ENCODE measurements at places on chromosomes 7 and 10.

GRCh38 chr7:16098058-16098457 lies 323.3 kb downstream of the CRPPA start:
- DNase-seq, result no peak

DNA sequence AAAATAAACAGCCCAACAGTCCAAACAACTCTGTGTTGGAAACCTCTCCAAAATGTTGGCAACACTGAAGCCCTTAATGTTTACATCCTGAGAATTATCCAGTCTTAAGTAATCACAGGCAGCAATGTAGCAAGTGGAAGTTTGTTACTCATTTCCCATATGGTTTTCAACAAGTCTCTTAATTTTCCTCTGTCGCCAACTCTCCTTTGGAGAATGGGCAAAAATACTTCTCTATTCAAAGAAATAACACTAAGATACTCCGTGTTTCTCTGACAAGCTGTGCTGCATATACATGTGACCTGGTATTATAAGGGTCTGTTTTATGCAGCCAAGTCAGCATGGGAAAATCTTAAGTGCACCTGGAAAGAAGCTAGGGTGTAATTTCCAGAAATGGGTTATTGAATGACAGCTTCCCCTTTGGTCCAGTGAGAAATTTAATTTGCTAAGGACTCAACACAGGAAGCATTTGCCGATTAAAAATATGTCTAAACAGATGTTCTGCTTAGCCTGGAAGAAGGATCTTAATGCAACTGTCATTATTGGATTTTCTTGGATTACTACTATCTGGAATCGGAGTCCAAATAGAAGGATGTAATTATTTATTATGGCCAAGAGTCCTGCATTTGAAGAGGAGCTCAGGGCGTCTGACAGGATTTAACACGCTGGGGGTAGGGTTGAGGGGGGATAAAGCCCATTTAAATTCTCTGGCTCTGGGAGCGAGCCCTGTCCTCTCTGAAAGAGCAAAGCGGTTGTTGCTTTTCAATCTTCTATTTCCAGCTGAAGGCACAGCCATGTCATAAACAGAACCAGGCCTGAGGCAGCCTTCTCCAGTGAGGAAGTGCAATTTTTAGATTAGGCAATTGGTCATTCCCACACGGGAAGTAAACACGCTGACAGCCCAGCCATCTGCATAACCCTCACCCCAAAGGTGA lies 73.1 kb downstream of the TLL2 start:
- DNase-seq, result no peak

- no peak for DNase-seq
These were observed 100.7 kb upstream of the AFAP1L2 start for GRCh38 chr10:114504769-114505579.

- DNase-seq, result no peak
These were observed 70.5 kb downstream of the ZMIZ1 start for GRCh38 chr10:79139124-79139835.

DNA sequence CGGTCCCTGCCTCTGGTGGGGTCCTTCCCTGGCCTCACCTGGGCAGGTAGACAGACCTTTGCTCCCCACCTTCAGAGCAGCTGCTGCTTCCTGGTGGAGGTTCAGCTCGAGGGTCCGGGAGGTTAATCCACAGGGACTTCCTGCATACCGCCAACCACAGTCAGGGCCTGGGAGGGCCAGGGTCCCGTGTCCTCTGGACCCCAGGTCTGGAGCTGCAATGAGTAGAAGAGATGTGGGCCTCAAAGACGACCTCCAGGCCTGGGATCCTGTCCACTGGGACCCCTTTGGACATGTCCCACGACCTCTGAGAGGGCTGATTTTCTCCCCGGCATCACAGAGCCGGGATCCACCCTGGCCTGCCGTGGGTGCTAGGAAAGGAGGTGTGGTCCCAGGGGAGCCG lies 223.3 kb upstream of the TCERG1L start:
- DNase-seq, result no peak

- no peak for DNase-seq
These were observed 1.4 kb downstream of the LANCL2 start for GRCh38 chr7:55366461-55367070.

DNA sequence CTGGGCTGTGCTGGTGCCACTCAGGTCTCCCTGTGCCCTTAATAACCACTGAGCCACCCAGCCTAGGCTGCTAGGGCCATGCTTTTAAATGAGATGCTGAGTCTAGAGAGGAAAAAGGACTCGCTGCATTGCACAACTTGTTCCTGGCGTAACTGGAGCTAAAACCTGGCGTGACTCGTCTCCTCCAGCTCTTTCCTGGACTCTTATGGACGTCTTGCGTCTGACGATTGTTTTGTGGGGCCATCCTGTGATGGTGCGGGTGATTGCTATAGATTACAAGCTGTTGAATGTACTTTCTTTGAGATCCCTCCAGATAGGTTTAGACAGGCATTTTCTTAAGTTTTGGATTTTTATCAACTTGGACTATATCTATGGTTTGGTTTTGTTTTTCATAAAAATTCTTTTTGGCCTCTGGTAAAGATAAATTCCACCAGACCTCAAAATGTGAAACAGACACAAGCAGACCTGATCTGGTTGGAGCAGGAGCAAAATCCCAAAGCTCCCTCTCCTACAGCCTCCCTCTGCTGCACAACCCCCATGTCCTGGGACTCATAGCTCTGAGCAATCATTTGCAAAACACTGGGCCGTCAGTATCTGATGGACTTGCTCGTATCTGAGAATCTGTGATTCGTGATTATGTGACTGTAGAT lies 230.3 kb downstream of the ARHGAP12 start:
- DNase-seq, result no peak

- DNase-seq, result no peak
These were observed 236.3 kb upstream of the PLXDC2 start for GRCh38 chr10:19579761-19580545.

- no peak for DNase-seq
These were observed 33.5 kb downstream of the INSYN2A start for GRCh38 chr10:127162841-127163240.

DNA sequence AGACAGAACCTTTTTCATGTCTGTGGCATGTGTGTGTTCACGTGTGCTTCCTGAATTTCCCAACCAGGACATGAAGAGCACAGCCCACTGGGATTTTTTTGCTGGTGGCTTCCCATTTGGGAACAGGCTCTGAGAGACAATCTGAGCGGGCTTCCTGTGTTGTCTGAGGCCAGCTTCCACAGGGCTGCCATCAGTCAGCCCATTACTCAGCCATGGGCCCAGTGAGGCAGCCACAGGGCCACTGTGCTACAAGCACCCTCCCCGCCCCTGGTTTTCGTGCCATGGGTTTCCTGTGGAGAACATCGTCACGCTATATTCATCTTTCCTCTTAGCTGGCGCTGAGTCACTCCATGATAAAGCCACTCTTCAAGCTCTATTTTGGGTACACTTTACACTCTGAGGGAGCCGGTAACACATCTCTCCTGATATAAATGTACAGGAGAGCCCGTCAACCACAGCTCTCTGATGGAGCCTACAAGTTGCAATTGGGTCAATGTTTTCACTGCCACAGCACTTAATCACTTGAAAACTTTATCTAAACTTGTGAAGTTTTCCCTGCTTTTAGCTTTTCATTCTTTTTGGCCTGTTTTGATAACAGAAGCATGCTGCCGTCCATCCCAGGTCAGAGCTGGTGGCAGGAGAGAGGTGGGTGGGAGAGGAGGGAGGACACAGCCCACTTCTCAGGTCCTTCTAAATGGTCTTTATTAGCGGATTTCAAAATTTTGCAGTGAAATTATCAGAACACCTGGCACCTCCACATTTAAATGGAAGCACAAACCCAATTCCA lies 96.9 kb downstream of the HIPK2 start:
- no peak for DNase-seq

DNA sequence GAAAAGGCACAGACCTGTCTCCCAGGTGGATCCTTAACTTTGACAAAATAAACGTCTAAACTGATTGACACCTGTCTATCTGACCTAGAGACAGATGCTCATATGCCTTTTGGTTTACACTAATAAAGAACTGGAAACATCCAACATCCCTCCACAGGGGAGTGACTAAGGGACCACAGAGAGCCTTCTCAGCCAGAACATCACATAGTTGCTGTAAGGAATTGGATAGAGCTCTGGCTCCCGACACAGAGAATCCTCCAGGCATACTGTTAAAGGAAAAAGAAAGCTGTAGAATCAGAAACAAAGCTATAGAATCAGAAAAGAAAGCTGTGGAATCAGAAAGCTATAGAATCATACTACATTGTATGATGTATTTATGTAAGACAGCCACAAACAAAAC lies 258.8 kb downstream of the STK31 start:
- DNase-seq, result no peak

DNA sequence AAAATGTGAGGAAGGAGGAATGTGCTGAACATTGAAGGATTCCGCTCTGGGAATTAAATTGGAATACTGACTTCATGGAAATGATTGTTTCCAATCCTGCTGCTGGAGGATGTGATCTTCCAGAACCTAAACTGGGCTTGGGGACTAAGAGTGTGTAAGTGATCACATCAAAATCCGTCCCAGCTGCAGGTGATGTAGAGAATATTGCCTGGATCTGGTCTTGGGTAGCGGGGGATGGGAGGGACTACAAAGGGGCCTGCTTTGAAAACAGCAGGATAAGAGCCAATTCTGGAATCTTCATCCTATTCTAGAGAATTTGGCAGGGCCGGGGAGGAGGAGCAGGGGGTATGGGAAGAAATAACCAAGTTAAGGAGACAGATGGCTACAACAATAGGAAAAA lies 552.2 kb upstream of the FZD8 start:
- DNase-seq, result no peak

GRCh38 chr7:80883154-80884025 lies 35.5 kb downstream of the SEMA3C start:
- DNase-seq, result no peak

- no peak for DNase-seq
These were observed 736.6 kb downstream of the MAGI2 start for GRCh38 chr7:78716876-78717275.

GRCh38 chr7:55569269-55569663 lies 3.0 kb downstream of the VOPP1 start:
- no peak for DNase-seq

- DNase-seq, result no peak
These were observed 172.3 kb downstream of the CACNB2 start for GRCh38 chr10:18312374-18313139.

DNA sequence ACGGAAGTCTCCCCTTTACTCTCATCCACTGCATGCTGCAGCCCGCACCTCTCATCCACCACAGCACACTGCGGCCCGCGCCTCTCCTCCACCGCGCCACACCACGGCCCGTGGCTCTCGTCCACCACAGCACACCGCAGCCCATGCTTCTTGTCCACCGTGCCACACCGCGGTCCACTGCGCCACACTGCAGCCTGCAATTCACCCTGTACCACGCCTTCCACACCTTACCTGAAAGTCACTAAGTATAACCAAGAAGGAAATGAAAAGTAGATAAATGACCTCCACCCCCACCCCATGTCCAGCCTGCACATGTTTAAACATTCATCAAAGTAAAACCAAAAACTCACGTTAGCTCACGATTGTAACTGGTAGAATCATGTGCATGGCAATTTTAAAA lies 176.1 kb downstream of the DIP2C start:
- no peak for DNase-seq

GRCh38 chr7:50369143-50370026 lies 64.9 kb downstream of the IKZF1 start:
- DNase-seq, result peak; percentile 76

- no peak for DNase-seq
These were observed 16.0 kb downstream of the AFAP1L2 start for GRCh38 chr10:114388275-114388674.

DNA sequence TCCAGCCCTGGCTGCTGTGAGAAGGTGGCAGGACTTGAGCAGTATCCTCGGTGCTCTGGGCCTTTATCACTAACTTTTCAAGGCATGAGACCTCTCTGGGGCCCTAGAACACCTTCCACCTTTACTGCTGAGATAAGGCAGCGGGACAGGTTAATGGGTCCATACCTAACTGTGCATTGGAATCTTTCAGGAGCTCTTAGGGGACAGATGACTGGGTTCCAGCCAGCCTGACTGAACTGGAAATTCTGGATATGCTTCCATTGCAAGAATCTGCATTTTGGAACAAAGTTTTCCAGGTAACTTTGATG lies 73.0 kb downstream of the ATXN7L1 start:
- no peak for DNase-seq

- DNase-seq, result no peak
These were observed 82.9 kb upstream of the PDLIM1 start for GRCh38 chr10:95373660-95374059.

DNA sequence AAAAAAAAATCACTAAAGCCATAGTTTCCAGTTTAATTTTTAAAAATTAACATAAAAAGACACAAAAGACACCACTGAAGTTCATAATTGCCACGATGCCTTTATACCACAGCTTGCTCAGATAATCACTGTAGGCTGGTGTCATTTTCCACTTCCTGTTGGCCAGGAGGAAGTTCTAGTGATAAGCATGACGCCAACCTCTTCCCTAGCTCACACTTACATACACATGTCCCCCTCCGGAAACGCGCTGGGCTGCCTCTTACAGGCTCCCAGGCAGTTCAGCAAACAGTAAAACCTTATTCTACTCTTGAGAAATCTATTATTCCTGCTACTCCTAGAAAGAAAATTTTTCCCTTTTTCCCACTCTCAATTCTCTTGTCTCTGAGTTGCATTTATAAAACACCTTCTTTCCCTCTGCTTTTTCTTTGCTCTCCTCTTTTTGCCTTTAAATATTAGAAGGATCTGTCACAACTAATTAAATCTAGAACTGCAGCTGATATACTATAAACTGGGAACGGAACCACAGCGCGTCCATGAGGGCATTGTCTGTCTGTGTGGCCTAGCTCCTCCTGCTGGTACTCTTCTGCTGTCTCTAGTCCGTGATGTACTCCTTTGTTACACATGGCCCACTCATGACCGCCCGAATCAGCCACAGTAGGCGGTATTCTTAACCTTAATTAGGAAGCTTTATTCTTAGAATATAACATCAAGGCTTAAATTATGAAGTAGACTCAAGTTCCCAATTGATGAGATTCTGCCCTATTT lies 664.9 kb downstream of the CNTNAP2 start:
- no peak for DNase-seq

GRCh38 chr7:148121401-148121800 lies 469.2 kb upstream of the C7orf33 start:
- no peak for DNase-seq

- no peak for DNase-seq
These were observed 21.4 kb downstream of the DPCD start for GRCh38 chr10:101609481-101609880.

GRCh38 chr10:66291133-66291532 lies 634.7 kb upstream of the LRRTM3 start:
- DNase-seq, result no peak

DNA sequence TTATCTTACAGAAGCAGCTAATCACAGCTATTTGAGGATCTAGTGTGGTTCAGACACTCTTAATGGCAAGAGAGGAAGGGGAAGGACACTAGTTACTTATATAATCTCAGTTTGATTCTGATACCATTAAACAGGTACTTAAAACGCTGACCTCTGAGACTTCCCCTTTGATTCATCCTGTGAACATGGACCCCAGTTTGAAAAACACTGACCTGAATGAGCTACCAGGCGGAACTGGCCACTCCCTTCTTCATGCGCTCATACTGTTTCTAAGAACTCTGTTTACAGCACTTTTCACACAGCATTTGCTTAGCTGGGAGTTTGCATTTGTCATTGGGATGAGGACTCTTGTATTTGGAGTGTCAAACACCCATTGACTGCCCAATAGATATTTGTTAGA lies 45.7 kb downstream of the BEND7 start:
- DNase-seq, result no peak

- DNase-seq, result no peak
These were observed 18.7 kb downstream of the PKD2L1 start for GRCh38 chr10:100311298-100311697.

- no peak for DNase-seq
These were observed 743 bp upstream of the ZCCHC24 start for GRCh38 chr10:79445977-79446757.

GRCh38 chr10:123062726-123063125 lies 53.9 kb downstream of the ACADSB start:
- no peak for DNase-seq

- DNase-seq, result no peak
These were observed 9.4 kb upstream of the RFC2 start for GRCh38 chr7:74263399-74264120.
